ENCODE measurements at places on chromosomes 1 and 21.

- DNase-seq = no peak
Observed at GRCh38 chr21:36656138-36656537, 42.8 kb upstream of the SIM2 start.

- DNase-seq = no peak
Observed at GRCh38 chr1:32126770-32127169, 18.9 kb downstream of the KPNA6 start.

- DNase-seq = peak; percentile 26
Observed at GRCh38 chr1:226814751-226815537, 55.5 kb upstream of the PSEN2 start.

DNA sequence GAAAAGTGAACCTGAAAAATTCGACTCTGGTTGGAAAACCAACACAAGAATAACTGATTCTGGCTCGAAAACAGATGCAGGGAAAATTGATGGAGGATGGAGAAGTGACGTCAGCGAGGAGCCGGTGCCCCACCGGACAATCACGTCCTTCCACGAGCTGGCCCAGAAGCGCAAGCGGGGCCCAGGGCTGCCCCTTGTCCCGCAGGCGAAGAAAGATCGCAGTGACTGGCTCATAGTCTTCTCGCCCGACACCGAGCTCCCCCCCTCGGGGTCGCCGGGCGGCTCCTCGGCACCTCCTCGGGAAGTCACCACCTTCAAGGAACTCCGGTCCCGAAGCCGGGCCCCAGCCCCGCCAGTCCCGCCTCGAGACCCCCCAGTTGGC lies 1.9 kb downstream of the RUSC1 start:
- DNase-seq = peak; percentile 10

GRCh38 chr21:17295997-17296396 lies 216.8 kb upstream of the CXADR start:
- DNase-seq = no peak

Measured in NCI-H1105 (cell line).